ACHN (cell line): ENCODE measurements at places on chromosomes 6 and 20.

DNA sequence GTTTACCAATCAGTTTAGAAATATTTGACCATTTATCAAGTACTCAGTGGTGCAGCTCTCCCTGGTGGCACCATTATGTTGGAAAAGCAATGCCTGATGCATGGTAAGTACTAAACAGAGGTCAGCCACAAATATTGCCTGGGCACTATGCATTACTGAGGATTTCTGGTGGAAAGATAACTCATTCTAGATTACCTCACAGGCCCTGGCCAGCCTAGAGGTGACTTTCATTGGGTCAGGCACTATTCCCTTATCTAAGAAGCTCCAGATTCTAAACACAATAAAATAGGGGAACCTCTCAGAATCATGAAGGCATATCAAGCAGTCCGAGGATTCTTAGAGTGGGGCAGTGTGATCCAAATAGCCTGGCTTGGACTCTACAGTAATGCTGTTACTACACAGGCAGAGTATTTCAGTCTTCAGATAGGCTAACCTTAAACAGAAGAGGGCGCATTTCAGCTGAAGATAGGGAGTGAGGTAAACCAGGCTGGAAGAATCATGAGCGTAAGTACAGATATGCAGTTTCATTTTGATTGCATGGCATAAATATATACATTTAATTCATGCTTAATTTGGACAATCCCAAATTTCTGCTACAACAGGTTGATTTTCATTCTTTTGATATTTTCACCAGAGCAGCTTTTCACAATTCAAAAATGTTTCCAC is 12.1 kb downstream of the LGSN start:
- DNase-seq, result peak; percentile 47

- DNase-seq, result no peak
Measured at GRCh38 chr6:32843331-32843978, 392 bp downstream of the PSMB8 start.

DNA sequence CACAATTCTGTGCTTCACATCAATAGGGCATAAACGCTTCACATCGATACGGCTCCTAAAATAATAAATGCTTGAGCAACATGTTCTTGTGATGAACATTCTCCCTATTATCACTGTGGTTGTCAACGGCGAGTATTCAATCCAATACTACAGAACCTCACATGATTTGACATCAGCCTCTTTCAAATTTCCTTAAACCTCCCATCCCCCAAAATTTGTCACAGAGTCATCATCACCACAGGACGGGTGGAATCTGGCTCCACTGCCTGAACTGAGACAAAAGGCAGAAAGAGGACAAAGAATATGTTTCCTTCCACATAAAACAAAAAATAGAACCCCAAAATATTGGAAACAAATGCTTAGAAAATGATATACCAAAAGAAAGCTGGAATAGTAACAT is 7.3 kb downstream of the THEMIS start:
- DNase-seq, result no peak

- DNase-seq, result no peak
Measured at GRCh38 chr6:149383371-149383770, 16.7 kb upstream of the SUMO4 start.

- no peak for DNase-seq
Measured at GRCh38 chr6:168152306-168152963, 73.4 kb upstream of the FRMD1 start.

DNA sequence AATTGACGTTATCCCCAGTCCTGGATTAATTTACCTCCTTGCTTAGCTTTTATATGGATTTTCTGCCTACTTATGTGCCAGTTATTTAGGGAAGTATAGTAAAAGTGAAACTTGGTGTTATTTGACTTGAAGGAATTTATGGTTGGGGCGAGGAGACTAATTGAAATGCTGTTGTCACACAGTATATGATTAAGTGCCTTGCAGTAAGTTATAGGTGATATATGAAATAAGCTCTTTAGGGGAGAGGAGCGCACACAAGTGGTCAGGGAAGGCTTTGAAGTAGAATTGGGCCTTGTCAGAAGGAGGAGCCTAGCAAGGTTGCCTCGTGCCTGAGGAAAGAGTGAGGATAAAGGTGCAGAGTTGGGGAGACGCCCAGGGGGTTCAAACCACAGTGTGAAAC is 20.5 kb downstream of the NCOA7 start:
- DNase-seq, result no peak

GRCh38 chr20:45041464-45042337 is 59.2 kb downstream of the KCNS1 start:
- peak; percentile 49 for DNase-seq

DNA sequence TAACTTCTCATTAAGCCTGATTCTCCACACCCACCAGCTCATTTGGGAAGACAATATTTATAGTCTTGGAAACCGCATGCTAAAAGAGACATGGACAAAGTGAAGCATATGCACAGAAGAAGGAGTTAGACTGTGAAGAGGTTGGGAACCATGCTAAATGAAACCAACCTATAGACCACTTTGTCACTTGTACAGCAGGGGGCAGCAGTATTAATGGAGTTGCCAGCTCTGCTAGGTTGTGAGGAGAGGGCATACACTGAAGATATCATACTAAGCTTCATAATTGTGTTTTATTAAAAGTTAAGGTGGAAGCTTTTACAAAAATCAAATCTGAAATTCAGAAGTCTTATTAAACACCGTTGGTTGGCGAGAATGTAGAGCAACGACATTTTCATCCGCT is 38.3 kb upstream of the HMGCLL1 start:
- DNase-seq, result peak; percentile 51

DNA sequence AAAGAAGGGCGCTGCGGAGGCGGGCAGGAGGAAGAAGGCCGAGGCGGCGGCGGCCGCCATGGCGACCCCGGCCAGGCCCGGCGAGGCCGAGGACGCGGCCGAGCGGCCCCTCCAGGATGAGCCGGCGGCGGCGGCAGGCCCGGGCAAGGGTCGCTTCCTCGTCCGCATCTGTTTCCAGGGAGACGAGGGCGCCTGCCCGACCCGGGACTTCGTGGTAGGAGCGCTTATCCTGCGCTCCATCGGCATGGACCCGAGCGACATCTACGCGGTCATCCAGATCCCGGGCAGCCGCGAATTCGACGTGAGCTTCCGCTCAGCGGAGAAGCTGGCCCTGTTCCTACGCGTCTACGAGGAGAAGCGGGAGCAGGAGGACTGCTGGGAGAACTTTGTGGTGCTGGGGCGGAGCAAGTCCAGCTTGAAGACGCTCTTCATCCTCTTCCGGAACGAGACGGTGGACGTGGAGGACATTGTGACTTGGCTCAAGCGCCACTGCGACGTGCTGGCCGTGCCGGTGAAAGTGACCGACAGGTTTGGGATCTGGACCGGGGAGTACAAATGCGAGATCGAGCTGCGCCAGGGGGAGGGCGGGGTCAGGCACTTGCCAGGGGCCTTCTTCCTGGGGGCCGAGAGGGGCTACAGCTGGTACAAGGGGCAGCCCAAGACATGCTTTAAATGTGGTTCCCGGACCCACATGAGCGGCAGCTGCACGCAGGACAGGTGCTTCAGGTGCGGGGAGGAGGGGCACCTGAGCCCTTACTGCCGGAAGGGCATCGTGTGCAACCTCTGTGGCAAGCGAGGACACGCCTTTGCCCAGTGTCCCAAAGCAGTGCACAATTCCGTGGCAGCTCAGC is 780 bp downstream of the ZCCHC3 start:
- DNase-seq, result peak; percentile 56
